Hindlimb muscle (tissue), 1 donor: ENCODE measurements at places on chromosomes 7 and 10.

DNA sequence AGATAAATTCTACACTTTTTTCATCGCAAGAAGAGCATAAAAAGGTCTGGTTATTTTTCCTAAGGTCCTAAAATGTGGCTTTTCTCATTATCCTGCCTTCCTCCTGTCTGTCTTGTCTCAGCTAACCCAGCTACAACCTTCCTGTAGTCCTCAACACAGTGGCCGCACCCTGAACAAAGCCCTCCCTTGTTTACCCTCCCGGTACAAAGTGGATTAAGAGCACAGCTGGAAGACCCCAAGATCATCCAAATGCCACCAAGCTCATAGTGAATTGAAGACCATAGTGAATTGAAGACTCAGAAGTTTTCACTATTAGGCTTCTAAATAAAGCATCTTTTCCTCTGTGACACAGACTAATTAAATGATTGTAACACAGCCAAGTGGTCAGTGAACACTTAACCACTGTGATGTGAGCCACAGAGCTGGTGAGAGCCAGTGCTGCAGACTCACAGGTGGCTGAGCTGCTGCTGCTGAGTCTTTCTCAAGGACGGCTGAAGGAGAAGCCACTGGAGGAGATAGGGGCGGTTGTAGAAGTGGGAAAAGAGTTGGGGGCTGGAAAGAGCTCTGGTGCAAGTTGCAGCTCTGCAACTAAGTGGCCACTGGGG lies 123.6 kb downstream of the ATXN7L1 start:
- no peak for DNase-seq

- DNase-seq = no peak
These were observed 96.3 kb upstream of the AFAP1L2 start for GRCh38 chr10:114500643-114501042.

- DNase-seq = no peak
These were observed 42.7 kb downstream of the PAXIP1 start for GRCh38 chr7:154960063-154960790.

DNA sequence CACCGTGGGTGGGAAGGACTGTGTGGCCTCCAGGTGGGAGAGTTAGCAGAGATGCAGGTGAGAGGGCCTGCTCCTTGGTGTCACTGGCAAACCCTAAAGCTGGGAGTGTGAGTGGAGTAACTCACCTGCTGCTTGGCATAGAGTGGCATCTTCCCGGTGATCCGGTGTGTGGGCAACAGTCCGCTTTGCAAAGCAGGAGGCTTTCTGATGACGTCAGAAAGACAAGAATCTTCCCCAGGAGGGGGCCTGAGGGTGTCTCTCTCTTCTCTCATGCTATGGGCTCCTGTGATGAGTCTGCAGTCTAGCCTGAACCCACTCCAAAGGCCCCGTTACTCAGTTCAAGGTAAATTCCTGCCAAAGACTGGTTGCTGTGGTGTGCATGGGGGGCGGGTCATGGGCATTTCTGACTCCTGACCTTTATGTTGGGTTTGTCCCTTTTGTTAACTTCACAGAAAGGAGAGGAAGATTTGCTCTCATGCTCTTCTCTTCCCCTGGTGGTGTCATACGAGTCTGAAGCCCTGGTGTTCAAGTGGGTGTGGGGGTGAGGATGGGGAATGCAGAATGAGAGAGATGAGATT lies 187.9 kb downstream of the GATA3 start:
- no peak for DNase-seq

- DNase-seq = no peak
These were observed 10.2 kb upstream of the SDHAF3 start for GRCh38 chr7:97107192-97107800.

GRCh38 chr10:13706604-13707003 lies 119.8 kb downstream of the PRPF18 start:
- DNase-seq = no peak

GRCh38 chr10:33669904-33670303 lies 335.4 kb upstream of the NRP1 start:
- no peak for DNase-seq

DNA sequence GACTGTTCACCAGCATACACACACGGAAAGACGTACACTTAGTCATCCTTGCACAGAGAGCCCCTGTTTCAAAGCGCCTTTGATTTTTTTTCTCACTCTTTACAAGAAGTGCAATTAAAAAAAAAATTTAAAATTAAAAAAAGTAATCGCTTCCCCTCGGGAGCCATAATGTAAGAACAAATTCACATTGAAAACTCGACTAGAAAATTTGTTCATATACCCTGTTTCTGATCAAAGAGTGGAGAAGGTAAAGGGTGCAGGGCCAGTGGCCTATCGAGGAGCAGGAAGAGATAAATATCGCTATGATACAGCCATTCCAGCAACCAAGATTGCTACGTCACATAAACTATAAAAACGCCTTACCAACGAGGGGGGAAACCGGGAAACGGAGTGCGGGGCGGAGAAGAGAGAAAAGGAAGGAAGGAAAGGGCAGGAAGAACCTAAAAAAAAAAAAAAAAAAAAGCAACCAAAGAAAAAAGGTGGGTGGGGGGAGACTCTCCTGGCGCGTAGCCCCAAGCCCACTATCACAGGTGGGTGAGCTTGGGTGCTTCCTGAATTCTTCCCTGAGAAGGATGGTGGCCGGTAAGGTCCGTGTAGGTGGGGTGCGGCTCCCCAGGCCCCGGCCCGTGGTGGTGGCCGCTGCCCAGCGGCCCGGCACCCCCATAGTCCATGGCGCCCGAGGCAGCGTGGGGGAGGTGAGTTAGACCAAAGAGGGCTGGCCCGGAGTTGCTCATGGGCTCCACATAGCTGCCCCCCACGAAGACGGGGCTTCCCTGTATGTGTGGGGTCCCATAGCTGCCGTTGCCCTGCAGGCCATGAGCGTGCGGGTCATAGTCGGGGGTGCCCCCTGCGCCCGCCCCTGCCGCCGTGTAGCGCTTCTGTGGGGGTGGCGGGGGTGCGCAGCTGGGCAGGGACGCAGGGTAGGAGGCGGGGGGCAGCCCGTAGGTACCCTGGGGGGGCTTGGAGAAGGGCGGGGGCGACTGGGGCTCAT lies 5.2 kb upstream of the HOXA2 start:
- no peak for DNase-seq

- no peak for DNase-seq
These were observed 207.7 kb downstream of the ZEB1 start for GRCh38 chr10:31526681-31527080.
